ENCODE measurements at places on chromosomes 7 and 10.

DNA sequence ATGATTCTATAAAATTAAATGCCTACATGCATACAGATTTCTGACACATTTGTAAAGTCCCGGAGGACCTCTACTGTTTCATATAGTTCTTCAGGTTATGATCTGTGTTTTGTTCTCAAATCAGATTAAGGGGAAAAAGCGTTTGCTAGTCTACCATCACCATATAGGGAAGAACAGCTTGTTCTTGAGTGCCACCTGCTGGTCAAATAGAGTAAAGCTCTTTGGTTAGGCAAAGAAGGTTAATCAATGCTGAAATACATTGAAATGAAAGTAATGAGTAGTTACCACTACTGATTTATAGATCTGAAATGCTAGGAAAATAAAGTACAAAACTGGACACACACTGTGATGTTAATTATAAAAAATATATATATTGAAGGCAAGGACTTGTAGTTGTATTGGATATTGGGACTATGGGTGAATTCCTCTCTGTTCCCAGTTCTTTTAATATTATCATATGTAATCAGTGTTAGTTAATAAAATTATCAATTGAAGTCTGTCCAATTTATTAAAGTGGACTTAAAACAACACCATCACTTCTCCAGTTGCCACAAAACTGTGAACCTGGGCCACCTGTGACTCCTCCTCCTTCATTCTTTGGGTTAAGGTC lies 72.6 kb upstream of the PDLIM1 start:
- peak; percentile 77 for DNase-seq
- H3K4me3 ChIP-seq: no peak overlapping the region
- H3K27ac ChIP-seq: no peak overlapping the region
- no peaks in the 10 kb centered on the region for H3K36me3 ChIP-seq

GRCh38 chr7:33916357-33917081 lies 11.2 kb downstream of the BMPER start:
- no peaks in the 10 kb centered on the region for H3K4me1 ChIP-seq
- H3K36me3 ChIP-seq: no peaks in the 10 kb centered on the region
- H3K27ac ChIP-seq: no peak overlapping the region

- H3K27ac ChIP-seq: no peak overlapping the region
- H3K36me3 ChIP-seq: no peaks in the 10 kb centered on the region
- peaks cover 23% of the 10 kb centered on the region for H3K27me3 ChIP-seq
- H3K4me3 ChIP-seq: no peak overlapping the region
- DNase-seq: no peak
These were observed 207.3 kb upstream of the ADO start for GRCh38 chr10:62597226-62597625.

DNA sequence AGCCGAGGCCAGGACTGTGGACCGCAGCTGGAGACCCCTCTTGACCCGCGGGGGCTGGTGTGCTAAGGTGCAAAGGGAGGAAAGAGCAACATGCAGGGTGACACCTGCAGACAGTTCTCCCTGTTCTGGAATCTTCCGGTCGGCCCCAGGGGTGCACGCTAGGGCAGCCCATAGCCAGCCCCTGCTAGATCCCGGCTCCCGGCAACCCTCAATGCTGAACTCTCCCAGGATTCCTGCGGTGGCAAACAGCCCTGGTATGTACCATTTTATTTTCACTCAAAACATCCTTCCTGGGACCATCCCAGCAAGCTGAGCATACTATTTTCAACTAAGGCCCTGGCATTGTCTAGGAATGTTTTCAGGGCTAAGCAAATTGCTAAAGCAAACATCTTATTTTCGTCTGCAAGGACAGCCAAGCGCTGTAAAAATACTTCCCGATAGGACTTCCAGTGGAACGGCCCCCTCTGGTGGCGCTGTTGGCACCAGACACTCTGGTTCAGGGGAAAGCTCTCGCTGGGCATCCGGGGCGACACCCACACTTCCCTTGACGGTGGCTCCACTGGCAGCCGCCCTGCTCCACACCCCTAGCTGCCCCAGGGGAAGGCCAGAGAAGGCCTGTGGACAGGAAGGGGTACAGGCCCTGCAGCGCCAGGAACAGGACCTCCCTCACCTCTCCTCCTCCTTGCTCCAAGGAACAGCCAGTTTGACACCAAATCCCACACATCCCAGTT lies 99.4 kb downstream of the CTBP2 start:
- peak; percentile 44 for DNase-seq
- peaks cover 16% of the 10 kb centered on the region for H3K27me3 ChIP-seq
- no peaks in the 10 kb centered on the region for H3K36me3 ChIP-seq
- no peak overlapping the region for H3K27ac ChIP-seq
- no peak overlapping the region for H3K4me3 ChIP-seq

GRCh38 chr7:38736138-38736537 lies 105.0 kb upstream of the AMPH start:
- DNase-seq: no peak
- peaks cover 11% of the 10 kb centered on the region for H3K36me3 ChIP-seq
- no peaks in the 10 kb centered on the region for H3K4me1 ChIP-seq
- no peaks in the 10 kb centered on the region for H3K27me3 ChIP-seq
- H3K27ac ChIP-seq: no peak overlapping the region

GRCh38 chr7:1698201-1698600 lies 28.1 kb downstream of the ELFN1 start:
- H3K4me1 ChIP-seq: no peaks in the 10 kb centered on the region
- H3K27me3 ChIP-seq: peaks cover 2% of the 10 kb centered on the region
- H3K27ac ChIP-seq: no peak overlapping the region
- no peak overlapping the region for H3K4me3 ChIP-seq
- DNase-seq: no peak
- H3K36me3 ChIP-seq: no peaks in the 10 kb centered on the region

DNA sequence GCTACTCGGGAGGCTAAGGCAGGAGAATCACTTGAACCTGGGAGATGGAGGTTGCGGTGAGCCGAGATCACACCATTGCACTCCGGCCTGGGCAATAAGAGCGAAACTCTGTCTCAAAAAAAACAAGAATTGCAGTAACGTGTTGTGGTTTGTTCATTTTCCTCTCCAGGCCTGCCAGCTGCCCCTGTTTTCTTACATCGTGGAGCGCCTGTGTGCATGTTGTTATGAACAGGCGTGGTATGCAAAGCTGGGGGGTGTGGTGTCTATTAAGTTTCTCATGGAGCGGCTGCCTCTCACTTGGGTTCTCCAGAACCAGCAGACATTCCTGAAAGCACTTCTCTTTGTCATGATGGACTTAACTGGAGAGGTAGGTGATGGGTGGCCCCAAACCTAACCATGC lies 52.1 kb downstream of the TRRAP start:
- peaks cover 8% of the 10 kb centered on the region for H3K4me1 ChIP-seq
- no peak overlapping the region for H3K27ac ChIP-seq
- H3K27me3 ChIP-seq: no peaks in the 10 kb centered on the region
- H3K4me3 ChIP-seq: no peak overlapping the region
- peaks cover 65% of the 10 kb centered on the region for H3K36me3 ChIP-seq
- DNase-seq: no peak

DNA sequence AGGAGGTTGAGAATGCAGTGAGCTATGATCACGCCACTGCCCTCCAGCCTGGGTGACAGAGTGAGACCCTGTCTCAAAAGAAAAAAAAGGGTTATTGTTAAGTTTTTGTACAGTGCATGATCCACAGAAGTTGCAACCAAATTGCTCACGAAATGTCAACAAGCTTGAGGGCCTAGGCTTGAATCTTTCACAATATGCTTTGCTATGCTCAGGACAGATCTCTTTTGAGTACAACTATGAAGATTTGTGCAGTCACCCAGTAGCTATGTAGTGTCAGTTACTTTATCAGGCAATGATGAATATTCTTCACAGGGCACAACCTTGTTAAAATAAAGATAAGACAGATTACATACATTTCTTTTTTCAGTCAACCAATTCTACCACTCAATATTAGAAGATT lies 109.2 kb downstream of the PRTFDC1 start:
- H3K27ac ChIP-seq: no peak overlapping the region
- H3K4me1 ChIP-seq: peaks cover 6% of the 10 kb centered on the region
- no peaks in the 10 kb centered on the region for H3K27me3 ChIP-seq

GRCh38 chr10:117471344-117471874 lies 71.1 kb upstream of the EMX2 start:
- no peak for DNase-seq
- H3K27ac ChIP-seq: no peak overlapping the region
- H3K4me3 ChIP-seq: no peak overlapping the region
- H3K4me1 ChIP-seq: no peaks in the 10 kb centered on the region
- no peaks in the 10 kb centered on the region for H3K36me3 ChIP-seq

DNA sequence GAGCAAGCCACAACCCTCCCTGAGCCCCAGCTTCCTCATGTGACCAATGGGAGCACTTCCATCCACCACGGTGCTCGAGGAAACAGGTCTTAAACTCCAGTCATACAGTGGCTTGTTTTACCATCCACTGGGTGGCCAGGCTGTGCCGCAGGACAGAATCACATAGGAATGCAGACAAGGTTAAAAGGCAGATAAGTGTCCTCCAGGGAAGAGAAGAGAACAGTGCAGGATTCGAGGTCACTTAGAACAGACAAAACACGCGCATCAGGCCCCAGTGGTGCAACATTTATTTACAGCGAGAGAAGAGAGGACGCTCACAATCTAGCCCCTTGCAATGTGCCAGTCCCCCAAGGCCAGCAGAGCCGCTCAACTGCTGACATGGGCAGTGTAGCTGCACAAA lies 92.8 kb downstream of the TMEM130 start:
- no peaks in the 10 kb centered on the region for H3K36me3 ChIP-seq
- H3K27me3 ChIP-seq: peaks cover 2% of the 10 kb centered on the region
- no peak overlapping the region for H3K27ac ChIP-seq
- no peak for DNase-seq
- H3K4me1 ChIP-seq: no peaks in the 10 kb centered on the region
- no peak overlapping the region for H3K4me3 ChIP-seq
